ENCODE measurements at places on chromosomes 7 and 10.

- DNase-seq: no peak
Observed at GRCh38 chr7:33099154-33099940, 9.9 kb downstream of the RP9 start.

DNA sequence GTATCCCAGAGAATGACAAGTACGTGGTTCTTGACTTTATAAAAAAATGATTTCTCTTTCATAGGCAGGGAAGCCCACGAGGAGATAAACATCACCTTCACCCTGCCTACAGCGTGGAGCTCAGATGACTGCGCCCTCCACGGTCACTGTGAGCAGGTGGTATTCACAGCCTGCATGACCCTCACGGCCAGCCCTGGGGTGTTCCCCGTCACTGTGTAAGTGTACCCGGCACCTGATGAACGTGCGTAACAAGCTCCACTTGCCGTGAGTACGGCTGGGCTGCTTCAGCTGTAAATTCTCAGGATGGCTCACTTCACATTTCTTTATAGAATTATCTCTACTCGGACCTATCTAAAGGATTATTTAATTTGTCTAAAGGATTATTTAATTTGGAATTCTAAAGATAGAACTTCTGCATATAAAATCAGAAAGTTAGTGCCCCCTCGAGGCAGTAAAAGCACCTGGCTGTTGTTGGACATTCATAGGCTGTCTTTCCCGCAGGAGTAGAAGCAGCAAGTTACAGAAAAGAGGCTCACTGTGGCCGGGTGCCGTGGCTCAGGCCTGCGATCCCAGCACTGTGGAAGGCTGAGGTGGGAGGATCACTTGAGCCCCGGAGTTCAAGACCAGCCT lies 27.6 kb downstream of the TMEM248 start:
- DNase-seq: no peak

DNA sequence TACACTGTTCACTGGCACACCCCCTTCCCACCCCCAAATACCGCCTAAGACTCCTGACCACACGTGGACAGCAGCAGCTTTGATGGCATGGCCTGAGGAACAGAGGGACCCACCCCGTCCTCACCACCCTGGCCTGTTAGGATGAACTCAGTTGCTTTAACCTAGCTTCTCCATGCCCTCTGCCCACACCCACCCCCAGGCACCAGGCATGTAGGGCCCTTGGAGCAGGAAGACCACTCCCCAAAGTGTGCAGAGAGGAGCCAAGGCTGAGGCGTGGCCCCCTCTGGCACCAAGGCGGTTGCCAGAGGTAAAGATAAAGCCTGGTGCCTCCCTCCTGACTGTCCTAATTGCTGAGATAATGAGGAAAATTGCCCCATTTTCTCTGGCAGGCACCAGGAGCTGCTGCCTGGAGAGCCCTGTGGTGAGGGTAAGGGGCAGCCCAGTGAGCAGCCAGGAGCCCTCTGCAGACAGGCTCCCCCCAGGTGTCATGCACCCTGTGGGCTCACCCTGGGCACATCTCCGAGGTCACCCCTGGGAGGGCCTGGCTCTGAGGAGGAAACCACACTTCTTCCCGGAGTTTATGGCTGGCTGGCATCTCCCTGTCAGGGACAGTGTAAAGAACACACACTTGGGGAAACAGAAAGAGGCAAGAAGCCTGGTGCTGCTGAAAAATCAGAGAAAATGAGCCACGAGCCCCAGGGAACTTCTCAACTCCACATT lies 47.7 kb downstream of the LRRC20 start:
- DNase-seq: no peak

- DNase-seq: no peak
Observed at GRCh38 chr7:2016021-2016631, 216.6 kb downstream of the MAD1L1 start.

DNA sequence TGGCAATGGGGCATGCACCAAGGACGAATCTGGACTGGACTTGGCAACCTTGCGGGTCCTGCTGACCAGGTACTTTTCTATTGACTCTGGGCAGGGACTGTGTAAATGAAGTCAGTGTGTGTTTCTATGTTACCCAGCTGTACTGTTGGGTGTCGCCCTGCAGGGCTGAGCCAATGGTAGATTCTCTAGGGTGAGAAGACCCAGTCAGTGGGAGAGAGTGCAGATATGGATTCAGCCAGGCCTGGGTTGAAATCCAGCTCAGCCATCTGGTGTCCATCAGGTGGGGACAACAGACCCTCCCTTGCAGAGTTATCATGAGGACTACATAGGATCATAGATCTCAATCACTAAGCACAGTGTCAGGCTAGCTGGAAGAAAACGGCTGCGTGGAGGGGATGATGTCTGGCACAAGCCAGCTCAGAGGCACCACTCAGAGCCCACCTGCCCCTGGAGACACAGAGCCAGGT lies 4.9 kb upstream of the PPIF start:
- no peak for DNase-seq

- DNase-seq: no peak
Observed at GRCh38 chr10:43409385-43410109, 561 bp upstream of the HNRNPF start.

DNA sequence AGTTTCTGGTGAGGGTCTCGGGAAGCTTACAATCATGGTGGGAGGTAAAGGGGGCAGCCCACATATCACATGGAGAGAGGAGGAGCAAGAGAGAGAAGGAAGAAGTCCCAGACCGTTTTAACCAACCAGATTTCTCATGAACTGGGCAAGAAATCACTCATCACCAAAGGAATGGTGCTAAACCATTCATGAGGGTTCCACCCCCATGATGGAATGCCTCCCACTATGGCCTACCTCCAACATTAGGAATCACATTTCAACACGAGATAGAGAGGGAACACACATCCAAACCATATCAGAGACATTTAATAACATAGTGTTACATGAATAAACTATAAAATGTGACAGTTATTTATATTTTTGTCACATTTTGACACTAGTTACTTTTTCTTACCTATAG lies 214.8 kb upstream of the MAGI2 start:
- DNase-seq: no peak

DNA sequence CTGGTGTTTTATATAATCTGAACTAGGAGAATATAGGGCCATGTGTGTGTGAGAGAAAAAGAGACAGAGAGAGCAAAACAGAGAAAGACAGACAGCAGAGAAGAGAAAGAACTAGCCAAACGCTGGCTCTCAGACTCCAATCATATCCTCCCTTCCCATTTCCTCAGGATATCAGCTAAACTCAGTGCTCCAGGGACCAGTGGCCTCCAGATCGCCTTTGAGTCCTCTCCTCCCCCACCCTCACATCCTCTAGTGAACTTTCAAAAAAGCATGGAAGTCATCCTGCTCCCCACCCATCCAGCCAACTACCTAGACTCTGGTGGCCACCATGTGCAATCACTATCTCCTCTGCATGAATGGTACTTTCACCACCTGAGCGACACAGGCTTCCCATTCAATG lies 386.1 kb upstream of the NPVF start:
- DNase-seq: no peak

- DNase-seq: no peak
Observed at GRCh38 chr7:137354396-137354795, 10.9 kb upstream of the PTN start.
